Activated naive CD8-positive, alpha-beta T cell treated with anti-CD3 and anti-CD28 coated beads, Interleukin-2, amount 50 U/mL, for 24 hours (primary cell): ENCODE measurements at places on chromosomes 1 and 21.

- DNase-seq = no peak
Observed at GRCh38 chr1:39173119-39173994, 31.1 kb upstream of the MACF1 start.

GRCh38 chr1:233673947-233674431 is 60.1 kb downstream of the KCNK1 start:
- DNase-seq = no peak

GRCh38 chr1:96804648-96805047 is 83.1 kb downstream of the PTBP2 start:
- no peak for DNase-seq

DNA sequence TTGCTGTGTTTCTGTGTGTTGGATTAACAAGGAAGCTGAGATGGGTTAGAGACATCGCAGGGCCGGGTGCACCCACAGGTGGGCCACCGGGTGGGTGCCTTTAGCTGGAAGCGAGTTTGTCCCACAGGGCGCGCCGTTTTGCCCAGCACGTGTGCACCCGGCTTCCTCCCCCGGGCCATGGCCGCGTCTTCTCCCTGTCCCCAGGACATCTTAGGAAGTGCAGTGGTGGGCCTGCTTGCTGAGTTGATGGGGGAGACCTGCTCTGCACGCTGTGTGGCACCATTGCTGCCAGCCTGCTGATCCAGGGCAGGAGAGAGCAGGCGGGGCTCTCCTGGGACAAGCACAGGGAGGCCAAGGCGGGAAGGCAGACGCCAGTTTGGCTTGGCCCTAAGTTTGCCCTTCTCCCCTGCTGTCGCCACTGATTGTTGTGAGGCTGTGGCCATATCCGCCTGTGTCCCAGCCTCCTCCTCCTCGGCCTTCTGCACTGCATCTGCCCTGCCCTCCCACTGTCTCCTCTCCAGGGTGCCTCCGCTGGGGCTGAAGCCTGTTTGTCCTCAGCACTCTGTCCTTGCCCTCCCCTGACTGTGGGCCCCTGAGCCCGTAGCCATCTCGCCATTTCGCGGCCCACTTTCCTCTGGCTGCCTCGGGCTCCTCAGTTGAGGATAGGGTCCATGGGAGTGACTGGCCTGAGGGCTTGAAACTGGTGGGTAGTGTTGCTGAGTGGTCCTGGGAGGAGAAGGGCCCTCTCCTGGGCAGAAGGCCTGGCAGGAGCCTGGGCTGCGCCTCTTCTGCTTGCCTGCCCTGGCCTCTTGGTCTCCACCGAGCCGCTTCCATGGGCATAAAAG is 47.6 kb downstream of the PKNOX1 start:
- DNase-seq = no peak
